ENCODE measurements at places on chromosomes 2 and 18.

- peak; percentile 73 for DNase-seq
These were observed 695.1 kb downstream of the PLCL1 start for GRCh38 chr2:198499539-198499938.

DNA sequence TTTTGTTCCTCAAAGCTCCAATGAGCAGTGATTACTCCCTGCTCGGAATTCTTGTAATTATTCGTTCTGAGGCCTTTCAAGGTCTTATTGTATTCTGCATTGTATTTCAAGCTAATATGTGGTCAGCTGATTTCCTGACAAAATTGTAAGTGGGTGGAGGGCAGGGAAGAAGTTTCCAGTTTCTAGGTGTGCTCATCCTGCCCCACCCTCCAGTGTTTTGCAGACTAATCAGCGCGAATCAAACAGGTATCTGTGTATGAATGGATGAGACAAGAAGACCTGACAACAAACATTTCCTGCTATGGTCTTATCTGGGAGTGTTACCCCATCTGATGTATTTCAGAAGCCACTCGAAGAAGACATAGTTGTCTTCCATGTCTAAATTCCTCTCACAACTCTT, 35.3 kb downstream of the MYCN start:
- DNase-seq: no peak

DNA sequence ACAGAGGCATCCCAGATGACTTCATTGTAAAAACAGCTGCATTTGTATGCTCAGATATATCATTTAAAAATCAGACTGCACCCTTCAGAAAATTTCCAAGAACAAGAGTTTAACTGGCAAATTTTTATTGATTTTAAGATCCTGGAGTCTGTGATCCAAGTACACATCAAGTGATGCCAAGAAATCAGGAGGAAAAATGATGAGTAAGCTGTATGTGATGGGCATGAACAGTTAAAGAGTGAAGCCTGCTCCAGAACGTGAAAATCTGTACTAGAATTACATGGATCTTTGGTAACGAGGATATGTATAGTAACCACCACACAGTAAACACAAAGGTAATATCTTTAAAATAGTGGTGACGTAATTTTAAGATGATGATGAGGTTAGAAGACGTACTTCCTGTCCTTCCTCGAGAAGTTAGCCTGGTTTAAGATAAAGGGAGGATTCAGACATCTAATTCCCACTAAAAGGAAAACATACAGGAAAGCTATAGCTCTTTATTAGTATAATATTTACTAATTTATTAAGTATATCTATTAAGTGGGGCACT, 1374.3 kb upstream of the DDX18 start:
- no peak for DNase-seq

DNA sequence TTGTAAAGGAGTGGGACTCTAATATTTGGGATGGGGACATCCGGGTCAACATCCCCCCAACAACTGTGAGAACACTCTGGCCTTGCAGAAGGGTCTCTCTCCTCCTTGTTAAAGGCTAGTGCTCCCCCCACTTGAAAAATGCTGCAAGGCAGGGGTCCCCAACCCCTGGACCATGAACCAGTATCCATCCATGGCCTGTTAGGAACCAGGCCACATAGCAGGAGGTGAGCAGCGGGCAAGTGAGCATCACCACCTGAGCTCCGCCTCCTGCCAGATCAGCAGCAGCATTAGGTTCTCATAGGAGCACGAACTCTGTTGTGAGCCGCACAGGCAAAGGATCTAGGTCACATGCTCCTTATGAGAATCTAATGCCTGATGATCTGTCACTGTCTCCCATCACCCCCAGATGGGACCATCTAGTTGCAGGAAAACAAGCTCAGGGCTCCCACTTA, 243.9 kb upstream of the ID2 start:
- no peak for DNase-seq
